HT1080 (cell line): ENCODE measurements at places on chromosomes 7 and 10.
A peak's percentile ranks its signal among the peaks of the same experiment; 100 is the strongest.

GRCh38 chr7:121202834-121203233 lies 126.0 kb upstream of the WNT16 start:
- DNase-seq, result peak; percentile 17

DNA sequence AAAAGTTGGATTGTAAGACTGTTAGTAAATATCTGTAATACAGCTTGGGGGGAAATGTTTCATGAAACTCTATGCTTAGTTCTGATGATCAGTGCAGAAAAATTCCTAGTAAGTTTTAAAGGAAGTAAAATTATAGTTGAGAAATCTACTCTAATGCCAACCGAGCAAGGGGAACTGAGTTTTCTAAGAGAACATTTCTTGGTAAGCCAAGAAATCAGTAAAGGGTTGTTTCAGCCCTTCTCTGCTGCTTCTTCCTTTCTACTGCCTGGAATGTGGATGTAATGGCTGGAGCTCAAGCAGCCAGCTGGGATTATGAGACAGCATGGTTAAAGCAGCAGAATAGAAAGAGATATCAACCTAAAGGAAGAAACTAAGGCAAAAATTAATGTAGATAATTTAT lies 15.9 kb upstream of the AKR1B1 start:
- no peak for DNase-seq

- DNase-seq, result no peak
Measured at GRCh38 chr7:157811946-157812345, 475.1 kb downstream of the DNAJB6 start.

GRCh38 chr10:24382979-24383663 lies 174.2 kb downstream of the KIAA1217 start:
- no peak for DNase-seq

- no peak for DNase-seq
Measured at GRCh38 chr7:26406433-26406832, 114.8 kb downstream of the SNX10 start.

DNA sequence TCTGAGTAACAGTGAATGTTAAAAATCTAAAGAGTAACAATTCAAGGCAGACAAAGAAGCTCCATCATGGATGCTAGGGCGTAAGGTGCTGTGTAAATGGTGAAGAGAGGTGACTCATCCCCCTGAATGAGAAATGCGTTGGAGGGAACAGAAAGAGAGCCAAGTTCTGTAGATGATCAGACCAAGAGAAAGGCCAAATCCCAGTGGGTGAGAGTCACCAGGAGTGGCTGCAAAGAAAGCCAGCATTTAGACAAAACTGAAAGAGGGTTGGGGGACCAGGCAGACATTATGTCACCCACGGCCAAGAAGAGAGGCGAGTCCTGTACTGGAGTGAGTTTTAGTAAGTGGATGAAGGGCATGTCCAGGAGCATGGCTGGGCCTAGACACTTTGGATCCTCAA lies 153.1 kb downstream of the TRIL start:
- peak; percentile 79 for DNase-seq

DNA sequence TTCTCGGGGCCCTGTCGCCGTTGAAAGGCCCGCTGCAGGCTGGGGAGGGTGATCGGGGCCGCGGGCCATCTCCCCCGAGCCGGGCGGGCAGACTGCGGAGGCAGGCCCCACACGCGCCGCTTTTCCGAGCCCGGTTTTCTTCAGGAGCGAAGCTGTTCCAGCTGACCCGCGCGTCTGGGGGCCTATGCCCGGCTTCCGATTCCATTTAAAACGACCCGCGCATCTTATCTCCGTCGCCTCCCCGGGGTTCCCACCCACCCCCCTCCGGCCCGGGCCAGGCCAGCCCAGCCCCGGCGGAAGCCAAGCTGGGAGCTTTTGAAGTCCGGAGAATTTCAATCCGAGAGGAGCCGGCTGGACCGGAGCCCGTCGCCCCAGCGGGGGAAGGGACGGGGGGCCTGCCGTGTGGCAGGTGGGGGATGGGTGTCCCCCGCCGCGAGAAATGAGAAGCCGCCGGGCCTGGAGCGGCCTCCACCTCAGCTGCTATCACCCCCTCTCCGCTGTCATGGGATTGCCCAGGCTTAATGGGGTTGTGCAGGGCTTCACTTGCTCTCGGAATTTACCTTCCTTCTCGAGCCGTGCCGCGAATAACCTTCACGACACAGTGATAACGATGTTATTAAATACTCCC lies 3.1 kb upstream of the EVX1 start:
- no peak for DNase-seq

GRCh38 chr7:22114440-22114981 lies 168.8 kb upstream of the CDCA7L start:
- DNase-seq, result no peak

DNA sequence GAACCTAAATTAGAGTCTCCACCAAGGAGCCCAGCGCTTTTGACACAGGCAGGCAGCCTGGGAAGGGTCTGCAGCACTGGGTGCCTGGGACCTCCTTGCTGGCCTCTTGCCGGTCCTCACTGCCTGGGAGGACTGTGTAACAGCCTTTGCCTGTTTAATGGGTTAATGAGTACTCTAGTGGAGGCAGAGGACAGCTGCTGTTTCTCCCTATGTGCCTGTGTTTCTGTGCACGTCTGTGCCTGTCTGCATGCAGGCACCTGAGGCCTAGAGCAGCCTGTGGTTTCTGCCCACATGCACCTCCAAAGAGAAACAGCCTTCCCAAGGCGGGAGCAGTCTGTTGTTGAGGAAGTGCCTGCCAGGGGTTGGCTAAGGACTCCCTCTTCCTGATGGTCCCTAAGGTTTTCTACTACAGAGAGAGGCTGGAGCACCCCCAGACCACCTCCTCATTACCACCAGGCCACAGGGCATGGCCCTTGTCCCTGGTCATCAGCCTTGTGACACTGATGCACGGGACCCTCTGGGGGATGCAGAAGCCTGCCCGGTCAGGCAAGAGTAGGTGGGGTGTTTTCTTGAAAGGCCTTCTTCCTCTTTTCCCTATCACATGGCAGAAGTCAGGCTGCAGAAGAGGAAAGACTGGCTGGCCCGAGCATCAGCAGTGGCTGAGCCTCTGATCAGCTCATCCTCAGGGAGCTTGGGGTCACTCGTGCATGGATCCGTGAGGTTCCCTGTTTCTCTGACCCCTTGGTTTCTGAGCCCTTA lies 14.2 kb downstream of the SLC29A3 start:
- DNase-seq, result no peak

- DNase-seq, result no peak
Measured at GRCh38 chr10:44725404-44725803, 185.7 kb upstream of the TMEM72 start.

GRCh38 chr7:45897042-45897690 lies 8.9 kb downstream of the IGFBP1 start:
- peak; percentile 87 for DNase-seq

- peak; percentile 73 for DNase-seq
Measured at GRCh38 chr7:151518105-151518946, 1.4 kb downstream of the RHEB start.

- no peak for DNase-seq
Measured at GRCh38 chr10:102001435-102002068, 54.4 kb downstream of the ARMH3 start.

DNA sequence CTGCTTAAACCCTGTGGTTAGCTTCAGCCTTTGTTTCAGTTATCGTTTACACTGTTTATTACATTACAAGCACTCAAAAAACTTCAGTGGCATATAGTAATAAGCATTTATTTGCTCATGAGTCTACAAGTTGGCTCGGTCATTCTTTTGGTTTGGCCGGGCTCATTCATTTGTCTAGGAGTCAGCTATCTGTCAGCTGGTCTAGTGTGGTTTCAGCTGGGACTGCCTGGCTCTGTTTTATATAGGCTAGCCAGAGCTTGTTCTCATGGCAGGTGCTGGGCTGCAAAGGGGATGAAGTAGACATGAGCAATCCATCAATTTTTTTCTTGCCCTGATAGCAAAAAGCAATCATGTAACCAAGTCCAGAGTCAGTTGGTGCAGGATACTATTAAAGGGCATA lies 103.6 kb downstream of the MKLN1 start:
- DNase-seq, result peak; percentile 26

DNA sequence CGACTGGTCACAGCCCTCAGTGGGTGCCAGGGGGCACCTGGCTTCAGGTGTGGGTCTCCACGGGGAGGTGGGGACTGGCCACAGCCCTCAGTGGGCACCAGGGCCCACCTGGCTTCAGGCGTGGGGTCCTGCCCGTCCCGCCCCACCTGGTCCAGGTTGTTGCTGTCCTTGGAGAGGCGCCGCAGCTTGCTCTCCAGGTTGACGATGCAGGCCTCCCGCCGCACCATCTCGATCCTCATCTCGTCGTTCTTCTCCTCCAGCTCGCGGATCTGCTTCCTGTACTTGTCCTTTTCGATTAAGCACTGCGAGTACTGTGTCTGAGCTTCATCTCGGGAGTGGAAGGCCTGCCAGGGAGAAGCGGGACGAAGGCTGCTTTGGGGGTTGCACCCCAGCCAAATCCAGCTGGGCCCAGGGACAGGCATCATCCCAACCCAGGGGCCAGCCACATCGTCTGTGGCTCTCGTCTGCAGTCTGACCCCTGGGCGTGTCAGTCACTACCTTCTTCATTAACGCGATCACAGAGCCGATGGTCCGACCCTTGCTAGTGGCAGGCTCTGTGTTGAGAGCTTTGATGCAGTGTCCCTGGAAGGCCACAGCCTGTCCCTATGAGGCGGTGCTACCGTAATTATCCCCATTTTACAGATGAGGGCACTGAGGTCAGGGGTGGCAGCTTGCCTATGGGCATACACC lies 92.9 kb upstream of the GNA12 start:
- DNase-seq, result no peak

- DNase-seq, result no peak
Measured at GRCh38 chr7:128859232-128860157, 3.2 kb upstream of the ATP6V1F start.

GRCh38 chr10:43689618-43689954 lies 40.9 kb upstream of the ZNF32 start:
- DNase-seq, result no peak

GRCh38 chr7:110592557-110592956 lies 498.4 kb upstream of the LRRN3 start:
- DNase-seq, result no peak

DNA sequence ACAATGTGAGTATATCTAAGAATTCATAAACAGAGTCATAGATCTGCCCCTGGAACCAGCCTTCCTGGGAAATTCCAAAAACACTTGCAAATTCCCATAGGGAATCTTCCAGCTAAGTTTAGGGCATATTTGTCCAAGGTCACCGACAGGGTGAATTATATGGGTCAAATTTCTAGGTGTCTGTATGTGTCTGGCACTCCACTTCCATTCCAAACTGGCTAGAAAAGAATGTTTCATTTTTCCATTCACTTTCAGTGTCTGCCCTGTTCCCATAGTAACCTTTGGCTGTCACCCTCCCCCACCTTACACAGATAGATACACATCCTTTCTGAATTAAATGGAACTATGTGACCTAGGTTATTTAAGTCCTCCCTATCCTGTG lies 230.9 kb downstream of the CREB5 start:
- DNase-seq, result no peak

DNA sequence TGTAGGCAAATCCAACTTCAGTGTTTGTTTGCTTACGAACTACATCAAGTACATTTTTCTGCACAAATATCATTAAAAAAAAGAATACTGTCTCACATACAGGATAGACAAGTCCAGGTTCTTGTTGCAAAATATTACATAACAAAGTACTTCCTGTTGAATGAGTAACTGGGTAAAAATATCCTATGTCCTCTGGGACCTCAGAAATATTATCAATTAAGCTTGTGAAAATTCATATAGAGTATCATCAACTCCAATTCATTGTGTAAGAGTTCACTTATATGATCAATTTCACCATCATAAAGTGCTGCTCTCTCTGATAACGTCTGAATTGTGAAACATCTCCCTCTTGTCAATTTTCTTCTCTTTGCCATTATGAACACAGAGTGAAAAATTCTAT lies 22.6 kb downstream of the HERC4 start:
- no peak for DNase-seq

DNA sequence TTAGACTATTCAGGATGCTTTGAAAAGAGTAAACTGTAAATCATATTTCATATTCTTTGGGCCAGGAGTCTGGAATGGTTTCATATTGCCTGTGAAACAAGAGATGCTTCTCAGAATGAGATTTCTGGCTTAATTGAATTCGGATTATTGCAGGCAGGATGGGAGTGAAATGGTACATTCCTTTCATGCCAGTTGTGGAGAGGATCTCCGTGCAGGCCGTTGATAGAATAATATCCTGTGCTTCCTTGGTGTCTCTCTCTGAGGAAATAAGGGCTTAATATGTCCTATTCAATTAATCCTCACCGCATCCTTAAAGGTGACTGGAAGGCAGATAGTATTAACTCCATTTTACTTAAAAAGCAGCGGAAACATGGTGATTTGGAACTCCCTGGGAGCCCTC lies 56.6 kb downstream of the CUX1 start:
- DNase-seq, result no peak

DNA sequence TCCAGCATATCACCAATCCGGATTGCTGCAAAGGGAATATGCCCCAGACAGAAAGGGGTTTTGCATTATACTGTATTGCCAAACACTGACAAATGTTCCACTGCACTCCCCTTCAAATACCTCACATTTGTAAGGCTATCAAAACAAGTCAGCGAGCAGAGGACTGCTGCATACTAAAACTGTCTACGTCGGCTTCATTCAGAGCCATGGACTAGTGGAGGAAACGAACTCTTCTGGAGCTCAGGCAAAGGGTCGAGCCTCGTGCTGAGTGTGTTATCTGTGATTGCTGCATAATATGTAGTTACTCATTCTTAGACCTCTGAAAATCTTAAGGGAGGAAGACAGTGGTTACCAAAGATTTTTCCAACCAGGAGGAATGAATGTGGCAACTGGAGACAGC lies 200.2 kb downstream of the DYNC1I1 start:
- DNase-seq, result no peak

DNA sequence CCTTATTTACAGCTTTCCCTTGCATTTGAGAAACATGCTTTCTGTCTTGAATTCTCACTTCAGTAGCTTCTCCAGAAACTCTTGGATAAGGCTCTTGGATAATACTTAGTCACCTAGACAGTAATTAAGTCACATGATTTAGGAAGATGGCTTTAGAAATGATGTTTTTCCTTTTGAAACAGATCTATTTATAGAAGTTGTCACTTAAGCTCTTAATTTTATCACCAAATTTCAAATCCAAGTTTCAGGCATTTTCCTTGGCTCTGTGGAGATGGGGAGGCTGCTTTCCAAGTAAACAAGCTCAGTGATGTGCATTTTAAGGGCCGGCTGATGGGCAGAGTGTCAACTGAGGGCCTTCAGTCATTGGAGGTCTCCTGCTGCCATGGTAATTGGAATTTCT lies 130.3 kb downstream of the SRI start:
- no peak for DNase-seq

- no peak for DNase-seq
Measured at GRCh38 chr10:88237896-88238614, 345.1 kb downstream of the RNLS start.

DNA sequence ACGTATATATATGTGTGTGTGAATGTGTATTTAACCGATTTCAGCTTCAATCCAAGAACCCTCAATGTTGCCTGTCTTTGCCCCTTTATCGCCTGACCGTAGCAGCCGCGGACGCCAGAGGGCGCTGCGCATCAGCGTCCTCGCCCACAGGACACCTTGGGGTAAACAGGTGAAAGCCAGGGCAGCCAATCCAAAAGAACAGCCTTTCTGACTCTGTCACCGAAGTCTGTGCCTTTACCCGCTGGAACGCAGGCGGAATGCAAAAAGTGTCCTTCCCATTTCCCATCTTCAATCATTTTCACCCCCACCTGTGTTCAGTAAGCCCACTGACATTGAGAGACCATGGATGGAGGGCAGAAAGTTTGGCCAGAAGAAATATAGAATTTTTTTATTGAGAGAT lies 3.6 kb downstream of the NXPH1 start:
- peak; percentile 30 for DNase-seq
